ENCODE measurements at places on chromosomes 5 and 9. TPM values are rescaled to one million over a fixed set of nuclear protein-coding genes. Genes with fewer than 3 reads are reported as not detected.

- H3K4me1 ChIP-seq: peaks cover 5% of the 10 kb centered on the region
- no peaks in the 10 kb centered on the region for H3K36me3 ChIP-seq
- no peak overlapping the region for H3K27ac ChIP-seq
- no peak for DNase-seq
Observed at GRCh38 chr9:94693485-94694204, 32.9 kb upstream of the AOPEP start.

GRCh38 chr9:74293479-74293878 is 203.7 kb upstream of the RORB start:
- no peak for DNase-seq
- H3K36me3 ChIP-seq: no peaks in the 10 kb centered on the region
- H3K4me3 ChIP-seq: no peak overlapping the region
- H3K27ac ChIP-seq: no peak overlapping the region

DNA sequence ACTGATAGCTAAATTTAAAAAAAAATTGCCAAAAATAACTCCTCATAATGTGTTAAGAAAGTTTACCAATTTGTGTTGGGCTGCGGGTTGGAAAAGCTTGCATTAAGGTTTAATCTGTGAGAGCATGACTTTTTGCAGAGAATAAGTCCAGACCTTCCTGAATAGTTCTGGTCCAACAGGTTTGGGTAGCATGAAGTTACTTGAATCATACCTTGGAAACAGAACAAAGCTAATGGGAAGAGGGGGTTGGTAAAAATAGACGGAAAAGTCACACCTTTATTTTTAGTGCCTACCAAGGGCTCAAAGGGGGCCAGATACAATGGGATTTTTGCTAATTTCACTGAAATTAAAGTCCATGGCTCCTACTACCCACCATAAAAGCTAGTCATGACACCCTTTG is 17.1 kb upstream of the MATR3 start:
- H3K27me3 ChIP-seq: no peaks in the 10 kb centered on the region
- peaks cover 50% of the 10 kb centered on the region for H3K36me3 ChIP-seq
- peaks cover 55% of the 10 kb centered on the region for H3K4me1 ChIP-seq
- no peak for DNase-seq
- no peak overlapping the region for H3K27ac ChIP-seq

DNA sequence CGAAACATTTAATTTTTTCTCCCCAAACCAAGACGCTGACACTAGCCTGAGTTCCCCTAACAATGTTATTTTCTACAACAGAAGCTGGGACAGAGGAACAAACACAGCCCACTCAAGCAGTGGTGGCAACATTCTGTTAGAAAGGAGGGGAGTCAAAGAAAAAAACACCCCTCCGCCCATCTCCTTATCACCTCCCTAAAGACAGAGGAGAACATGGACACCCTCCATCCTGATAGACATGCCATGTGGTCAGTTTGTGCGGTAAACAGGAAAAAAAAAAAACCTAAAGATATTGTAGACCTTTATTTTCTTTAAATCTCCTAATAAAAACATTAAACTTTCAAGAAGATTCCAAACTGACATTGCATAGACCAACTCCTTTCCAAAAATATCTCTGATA is 2.9 kb upstream of the DPM2 start:
- no peak overlapping the region for H3K27ac ChIP-seq
- H3K4me3 ChIP-seq: no peak overlapping the region
- peaks cover 22% of the 10 kb centered on the region for H3K36me3 ChIP-seq
- H3K27me3 ChIP-seq: no peaks in the 10 kb centered on the region
- no peak for DNase-seq

- H3K4me1 ChIP-seq: peaks cover 2% of the 10 kb centered on the region
- no peak for DNase-seq
- H3K27ac ChIP-seq: no peak overlapping the region
- H3K4me3 ChIP-seq: no peak overlapping the region
Observed at GRCh38 chr5:131528682-131529081, 106.3 kb downstream of the RAPGEF6 start.

DNA sequence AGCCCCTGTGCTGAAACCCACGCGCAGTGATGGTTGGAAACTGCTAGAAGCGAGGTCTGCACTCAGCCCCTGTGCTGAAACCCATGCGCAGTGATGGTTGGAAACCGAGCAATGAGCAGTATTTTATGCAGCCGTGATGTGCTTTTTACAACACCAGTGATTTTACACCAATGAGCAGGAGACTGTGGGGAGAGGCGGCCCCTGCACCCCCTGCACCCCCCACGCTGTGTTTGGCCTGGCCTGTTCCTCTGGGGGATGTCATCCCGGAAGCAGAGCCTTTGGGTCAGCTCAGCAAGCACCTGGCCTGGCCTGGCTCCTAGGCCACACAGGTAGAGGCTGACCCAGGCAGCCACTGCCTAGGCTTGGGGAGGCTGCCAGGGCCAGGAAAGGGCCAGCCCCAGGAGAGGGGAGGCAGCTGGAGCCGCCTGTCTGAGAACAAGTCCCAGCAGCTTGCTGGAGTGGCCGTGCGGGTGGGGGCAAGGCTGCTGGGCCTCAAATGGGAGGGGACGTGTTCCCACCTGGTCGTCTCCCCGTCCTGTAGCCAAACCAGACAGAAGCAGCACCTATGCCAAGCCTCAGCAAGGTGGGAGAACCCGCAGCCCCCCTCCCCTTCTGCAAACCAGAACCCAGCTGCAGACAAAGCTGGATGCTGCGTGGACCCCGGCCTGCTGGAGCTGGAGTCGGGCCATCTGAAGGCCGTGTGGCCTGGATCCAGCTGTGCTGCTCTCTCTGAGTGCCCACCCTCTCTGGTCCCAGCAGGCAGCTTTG is 46.8 kb downstream of the DBH start:
- H3K4me1 ChIP-seq: no peaks in the 10 kb centered on the region
- H3K27ac ChIP-seq: no peak overlapping the region
- peak; percentile 88 for DNase-seq
- H3K27me3 ChIP-seq: no peaks in the 10 kb centered on the region
- H3K36me3 ChIP-seq: no peaks in the 10 kb centered on the region

- no peaks in the 10 kb centered on the region for H3K36me3 ChIP-seq
- DNase-seq: peak; percentile 17
- H3K27me3 ChIP-seq: no peaks in the 10 kb centered on the region
- no peak overlapping the region for H3K27ac ChIP-seq
- H3K4me1 ChIP-seq: no peaks in the 10 kb centered on the region
Observed at GRCh38 chr5:127846884-127847283, 143.7 kb downstream of the CCDC192 start.

DNA sequence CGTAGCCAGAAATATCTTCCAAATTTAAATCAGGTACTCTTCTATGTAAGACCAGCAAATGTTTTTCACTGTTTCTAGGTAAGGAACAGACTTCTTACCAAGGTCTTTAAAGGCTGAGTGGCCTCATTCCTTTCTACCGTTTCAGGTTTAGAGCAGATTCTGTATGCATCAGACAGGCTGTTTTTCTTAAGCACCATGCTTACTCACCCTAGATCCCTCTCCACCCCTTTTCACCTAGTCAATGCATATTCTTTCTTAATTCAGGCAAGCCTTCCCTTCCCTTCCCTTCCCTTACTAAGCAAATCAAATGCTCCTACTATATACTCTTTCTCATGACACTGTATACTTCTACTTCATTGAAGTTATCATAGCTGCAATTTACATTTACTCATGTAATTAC is 70.7 kb downstream of the RFX3 start:
- no peaks in the 10 kb centered on the region for H3K36me3 ChIP-seq
- H3K27ac ChIP-seq: no peak overlapping the region
- no peak overlapping the region for H3K4me3 ChIP-seq
- no peaks in the 10 kb centered on the region for H3K4me1 ChIP-seq
- H3K27me3 ChIP-seq: no peaks in the 10 kb centered on the region

- H3K4me3 ChIP-seq: no peak overlapping the region
- no peaks in the 10 kb centered on the region for H3K27me3 ChIP-seq
- H3K27ac ChIP-seq: no peak overlapping the region
Observed at GRCh38 chr5:178483620-178484019, 106.6 kb downstream of the COL23A1 start.

DNA sequence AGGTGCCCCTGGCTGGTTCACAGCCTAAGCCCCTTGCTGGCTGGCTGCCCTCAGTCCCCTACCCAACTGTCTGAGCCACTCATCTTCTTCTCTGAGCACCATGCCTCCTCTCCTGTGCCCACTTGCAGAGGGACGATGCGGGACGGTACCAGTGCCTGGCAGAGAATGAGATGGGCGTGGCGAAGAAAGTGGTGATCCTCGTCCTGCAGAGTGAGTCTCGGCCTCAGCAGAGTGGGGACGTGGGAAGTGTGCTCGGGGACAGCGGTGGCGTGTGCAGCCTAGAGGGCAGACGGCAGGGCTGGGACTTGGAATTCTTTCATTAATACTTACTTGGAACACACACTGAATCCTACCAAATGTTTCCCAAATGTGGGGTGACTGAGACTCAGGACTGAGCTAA is 34.3 kb upstream of the ASS1 start:
- peaks cover 13% of the 10 kb centered on the region for H3K27me3 ChIP-seq
- no peak for DNase-seq
- no peak overlapping the region for H3K27ac ChIP-seq

- H3K36me3 ChIP-seq: no peaks in the 10 kb centered on the region
- no peak overlapping the region for H3K4me3 ChIP-seq
- no peaks in the 10 kb centered on the region for H3K4me1 ChIP-seq
- H3K27ac ChIP-seq: no peak overlapping the region
Observed at GRCh38 chr9:73023025-73023541, 70.2 kb upstream of the ALDH1A1 start.

- H3K36me3 ChIP-seq: no peaks in the 10 kb centered on the region
- no peak for DNase-seq
- H3K27ac ChIP-seq: no peak overlapping the region
- H3K27me3 ChIP-seq: no peaks in the 10 kb centered on the region
Observed at GRCh38 chr5:133368916-133369783, 243.2 kb downstream of the FSTL4 start.

DNA sequence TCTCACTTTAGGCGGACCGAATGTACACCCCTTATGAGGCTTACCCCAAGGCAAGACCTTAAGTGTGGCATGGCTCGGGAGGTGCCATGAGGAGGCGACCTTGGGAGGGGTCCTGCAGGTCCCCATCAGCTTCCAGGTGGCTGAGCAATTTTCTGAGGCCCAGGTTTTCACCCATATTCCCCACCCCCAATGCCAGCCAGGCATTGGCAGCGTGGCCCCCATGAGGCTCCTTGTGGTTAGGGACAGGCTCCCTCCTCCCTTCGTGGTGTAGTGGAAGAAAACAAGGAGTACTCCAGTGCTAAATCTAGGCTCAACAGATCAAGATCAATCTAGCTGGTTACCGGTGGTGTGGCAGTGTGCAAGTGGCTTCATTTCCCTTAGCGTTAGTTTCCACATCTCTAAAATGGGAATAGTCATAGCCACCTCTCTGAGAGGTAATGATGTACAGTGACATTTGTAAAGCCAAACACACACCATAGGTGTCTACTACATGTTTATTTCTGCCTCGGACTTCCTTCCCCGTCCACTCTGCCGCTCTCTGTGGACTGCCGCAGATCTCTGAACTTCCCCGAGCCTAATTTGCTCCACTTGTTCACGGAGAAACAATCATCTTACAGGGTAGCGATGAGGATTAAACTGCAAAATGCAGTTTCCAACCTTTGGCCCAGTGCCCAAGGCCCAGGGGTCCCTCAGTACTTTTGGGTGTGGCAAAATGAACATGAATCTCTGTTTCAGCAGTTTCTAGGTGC is 8.4 kb downstream of the LHX2 start:
- peak; percentile 79 for DNase-seq
- H3K36me3 ChIP-seq: no peaks in the 10 kb centered on the region
- no peak overlapping the region for H3K4me3 ChIP-seq

DNA sequence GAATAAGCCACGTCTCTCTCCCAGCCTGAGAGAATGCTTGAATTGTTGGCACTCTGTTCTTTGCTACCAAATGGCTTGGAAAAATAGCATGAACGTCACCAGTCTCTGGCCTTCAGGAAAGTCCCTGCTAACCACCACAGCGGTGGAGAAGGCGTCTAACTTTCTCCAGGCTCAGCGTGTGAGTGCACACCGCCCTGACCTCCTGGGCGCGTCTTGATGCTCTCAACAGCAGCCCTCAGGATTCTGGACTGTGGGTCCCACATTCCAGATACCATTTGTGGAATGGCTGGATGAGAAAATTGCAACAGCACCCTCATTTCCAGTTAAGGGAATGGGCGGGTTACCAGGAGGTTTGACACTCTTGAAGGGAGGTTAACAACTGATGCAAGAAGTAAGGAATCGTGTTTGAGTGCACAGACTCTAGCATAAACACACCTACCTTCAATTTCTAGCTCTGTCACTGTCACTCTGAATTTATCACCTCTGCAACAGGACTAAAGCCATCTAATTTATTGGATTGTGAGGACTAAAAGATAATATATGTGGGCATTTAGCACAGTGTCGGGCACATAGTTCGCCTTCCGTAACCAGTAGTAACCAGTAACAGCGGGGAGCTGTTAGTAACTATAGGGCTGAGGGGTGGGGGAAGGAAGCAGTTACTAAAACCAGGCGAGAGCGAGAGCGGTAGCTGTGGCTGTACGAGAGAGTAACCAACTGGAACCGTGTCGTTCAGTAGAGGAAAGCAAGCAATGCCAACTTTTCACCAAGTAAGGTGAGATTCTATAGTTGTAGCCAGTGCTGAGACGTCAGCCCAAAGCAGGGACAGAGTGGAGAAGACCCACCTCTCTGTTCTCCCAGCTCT is 807 bp upstream of the PLGRKT start:
- peak overlapping the region; percentile 77 for H3K4me3 ChIP-seq
- H3K4me1 ChIP-seq: peaks cover 12% of the 10 kb centered on the region
- H3K27ac ChIP-seq: peak overlapping the region; percentile 85
- no peaks in the 10 kb centered on the region for H3K36me3 ChIP-seq

GRCh38 chr5:9596171-9596780 is 33.9 kb downstream of the TAS2R1 start:
- no peak overlapping the region for H3K27ac ChIP-seq
- no peaks in the 10 kb centered on the region for H3K36me3 ChIP-seq
- peaks cover 47% of the 10 kb centered on the region for H3K27me3 ChIP-seq
- no peak for DNase-seq
- H3K4me1 ChIP-seq: peaks cover 2% of the 10 kb centered on the region
- H3K4me3 ChIP-seq: peak overlapping the region; percentile 62

IGFBPL1 gene
- total RNA-seq: 0.36 TPM

MARCHF3 gene
- total RNA-seq: 3.5 TPM

ZNF883 gene
- total RNA-seq: 7.2 TPM

FAM221B gene
- not detected for total RNA-seq

FOXD4 gene
- total RNA-seq: 0.29 TPM

ALDOB gene
- not detected for total RNA-seq

MYMK gene
- not detected for total RNA-seq

FGF10 gene
- total RNA-seq: 1.8 TPM

MRPL22 gene
- total RNA-seq: 17.4 TPM

SOHLH1 gene
- total RNA-seq: not detected

Data from osteoblast (primary cell).